ENCODE measurements at places on chromosomes 4 and X. TPM values are rescaled to one million over a fixed set of nuclear protein-coding genes. Genes with fewer than 3 reads are reported as not detected.

Gene NSUN7
- under 0.01 TPM for total RNA-seq

Gene NXF2
- total RNA-seq: not detected

Gene DMD
- total RNA-seq: 33.3 TPM

Gene CTAG1A
- total RNA-seq: not detected

Measured in regular cardiac myocyte (primary cell).